ENCODE measurements at places on chromosomes 11 and 22.

GRCh38 chr11:1102996-1103395, 28.3 kb downstream of the MUC2 start:
- DNase-seq = no peak

GRCh38 chr11:60867871-60868681, 734 bp downstream of the ZP1 start:
- DNase-seq = no peak

DNA sequence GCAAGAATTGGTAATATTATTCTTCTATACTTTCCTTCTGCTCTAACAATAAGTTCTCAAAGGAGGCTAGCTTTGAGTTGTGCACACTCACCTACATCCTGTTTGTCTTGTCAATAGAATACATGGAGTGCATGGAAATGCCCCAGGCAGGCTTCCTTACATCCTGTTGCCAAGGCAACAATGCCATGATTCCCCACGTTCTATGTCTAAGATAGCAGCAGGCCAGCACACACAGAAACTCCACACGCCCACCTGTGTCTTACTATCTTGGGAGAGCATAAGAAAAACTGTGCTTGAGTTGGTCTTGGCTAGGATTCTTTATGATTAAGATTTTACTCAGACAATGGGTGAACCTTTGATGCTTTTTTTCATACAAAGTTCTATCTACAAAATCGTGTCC, 379.2 kb downstream of the AASDHPPT start:
- DNase-seq = no peak

GRCh38 chr22:27387561-27387960, 414.0 kb downstream of the MN1 start:
- no peak for DNase-seq

DNA sequence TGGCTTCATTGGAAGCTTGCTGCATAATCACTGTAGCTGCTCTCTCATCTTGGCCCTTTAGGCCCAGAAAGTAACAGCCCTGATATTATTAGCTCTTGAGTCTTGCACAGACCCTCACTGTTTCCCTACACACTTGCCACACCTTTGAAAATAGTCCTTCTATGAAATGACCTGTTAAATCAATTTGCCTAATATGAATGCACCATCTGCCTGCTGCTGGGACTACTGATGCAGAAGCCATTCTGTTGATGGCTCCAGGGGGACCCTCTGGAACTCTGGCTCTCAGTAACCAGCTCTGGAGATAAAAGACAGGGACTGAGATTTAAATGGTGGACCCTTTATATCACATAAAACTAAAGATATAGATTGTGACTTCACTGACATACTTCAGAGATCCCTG, 14.7 kb upstream of the AMPD3 start:
- DNase-seq = no peak

- no peak for DNase-seq
Observed at GRCh38 chr11:2436013-2436520, 8.2 kb downstream of the TRPM5 start.

DNA sequence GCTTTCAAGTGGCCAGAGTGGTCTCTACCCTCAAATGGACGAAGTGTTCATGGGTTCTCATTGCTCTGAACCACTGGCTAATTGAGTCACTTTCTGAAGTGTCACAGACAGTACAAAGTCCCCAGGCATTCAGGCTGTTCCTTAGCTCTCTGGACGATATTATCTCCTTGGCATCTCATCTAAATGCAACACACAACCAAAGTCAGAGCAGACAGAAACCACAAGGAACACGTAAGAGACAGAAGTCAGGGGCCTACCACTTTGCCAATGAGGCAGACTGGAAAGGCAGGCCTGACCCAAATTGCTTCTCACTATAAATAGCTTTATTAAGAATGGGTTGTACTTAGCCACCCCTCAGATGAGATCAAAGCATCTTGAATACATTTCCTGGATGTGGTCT, 29.0 kb upstream of the LDLRAD3 start:
- no peak for DNase-seq

- peak; percentile 39 for DNase-seq
Observed at GRCh38 chr11:12677131-12677530, 2.9 kb downstream of the TEAD1 start.

DNA sequence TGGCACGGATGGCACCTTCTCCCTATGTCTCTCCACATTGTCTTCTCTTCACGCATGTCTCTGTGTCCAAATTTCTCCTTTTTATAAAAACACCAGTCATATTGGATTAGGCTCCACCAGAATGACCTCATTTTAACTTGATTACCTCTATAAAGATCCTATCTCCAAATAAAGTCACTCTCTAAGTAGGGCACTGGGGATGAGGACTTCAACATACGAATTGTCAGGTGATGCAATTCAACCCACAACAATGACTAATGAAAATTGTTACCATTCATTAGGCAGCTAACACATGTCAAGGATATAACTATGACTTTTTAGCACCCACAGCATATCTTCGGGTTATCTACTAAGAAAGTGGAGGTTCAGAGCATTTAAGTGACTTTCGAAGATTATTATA, 55.5 kb upstream of the USP47 start:
- no peak for DNase-seq

- no peak for DNase-seq
Observed at GRCh38 chr11:63705526-63705925, 24.2 kb downstream of the RTN3 start.

DNA sequence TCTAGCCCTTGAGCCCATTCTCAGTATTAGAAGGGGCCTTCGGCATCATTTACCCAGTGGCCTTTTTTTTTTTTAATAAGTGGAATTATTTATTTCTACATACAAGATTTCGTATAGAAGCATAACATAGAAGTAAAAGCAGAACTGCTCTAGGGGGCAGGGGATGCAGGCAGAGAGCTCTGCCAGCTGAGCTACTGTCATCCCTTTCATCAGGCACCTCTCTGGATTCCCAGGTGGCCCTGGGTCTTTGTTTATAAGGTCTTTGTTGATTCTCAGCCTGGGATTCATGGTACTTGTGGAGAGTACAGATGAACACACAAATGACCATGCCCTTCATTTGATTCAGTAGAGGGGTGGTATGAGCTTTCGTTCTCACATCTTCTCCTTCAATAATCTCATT, 66.4 kb downstream of the GAB2 start:
- DNase-seq = peak; percentile 20

DNA sequence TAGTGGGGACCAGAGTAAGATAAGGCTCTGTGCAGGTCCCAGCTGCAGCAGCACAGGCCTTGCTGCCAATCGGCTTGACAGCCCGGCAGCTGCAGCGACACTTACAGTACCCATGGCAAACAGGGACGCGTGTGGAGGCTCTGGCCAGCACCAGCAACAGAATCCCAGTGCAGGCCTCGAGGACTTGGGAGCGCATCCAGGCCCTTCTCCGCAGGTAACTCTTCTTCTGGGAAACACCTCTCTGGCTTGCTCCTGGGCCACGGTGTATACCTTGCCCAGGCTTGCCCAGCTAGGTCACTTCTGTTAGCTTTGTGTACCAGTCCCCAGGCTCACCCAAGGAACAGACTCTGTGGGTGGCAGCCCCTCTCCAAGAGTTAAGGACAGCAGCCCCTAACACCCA, 126.7 kb downstream of the CTTN start:
- DNase-seq = no peak

- DNase-seq = no peak
Observed at GRCh38 chr22:47615051-47615450, 852.6 kb downstream of the TBC1D22A start.

GRCh38 chr22:24208012-24208749, 26.9 kb downstream of the SUSD2 start:
- DNase-seq = no peak

- peak; percentile 1 for DNase-seq
Observed at GRCh38 chr11:71342951-71343827, 90.8 kb upstream of the SHANK2 start.

- DNase-seq = no peak
Observed at GRCh38 chr11:132185726-132186592, 815.5 kb downstream of the NTM start.

GRCh38 chr11:27864091-27864491, 163.8 kb upstream of the BDNF start:
- DNase-seq = no peak

DNA sequence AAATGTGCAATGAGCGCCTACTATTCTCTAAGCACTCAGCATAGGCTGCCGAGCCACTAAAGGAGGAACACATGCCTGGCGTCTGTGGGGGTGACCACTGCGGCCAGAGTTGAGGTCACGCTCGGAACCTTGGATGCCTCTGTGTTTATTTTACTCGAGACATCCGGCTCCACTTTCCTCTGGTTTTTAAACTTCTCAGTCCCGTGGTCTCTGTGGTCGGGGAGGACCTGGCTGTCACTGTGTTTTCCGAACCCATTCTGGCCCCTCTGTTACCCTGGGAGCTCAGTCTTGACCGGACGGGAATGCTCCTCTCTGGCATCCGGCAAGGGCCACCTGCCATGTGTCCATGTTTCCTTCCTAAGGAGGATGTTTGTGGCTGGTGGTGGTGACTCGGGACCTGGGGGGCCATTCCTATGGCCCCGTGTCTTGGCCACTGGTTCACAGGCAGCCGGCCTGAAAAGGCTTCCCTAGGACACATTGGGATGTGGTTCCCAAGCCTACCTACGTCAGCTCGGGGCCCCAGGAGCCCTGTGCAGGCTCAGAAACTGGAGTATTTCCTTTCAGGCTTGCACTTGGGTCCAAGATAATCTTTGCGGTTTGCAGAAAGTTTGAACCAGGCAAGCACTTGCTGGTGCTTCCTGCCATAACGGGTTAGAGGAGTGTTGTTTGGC, 46.7 kb upstream of the PARVG start:
- no peak for DNase-seq

DNA sequence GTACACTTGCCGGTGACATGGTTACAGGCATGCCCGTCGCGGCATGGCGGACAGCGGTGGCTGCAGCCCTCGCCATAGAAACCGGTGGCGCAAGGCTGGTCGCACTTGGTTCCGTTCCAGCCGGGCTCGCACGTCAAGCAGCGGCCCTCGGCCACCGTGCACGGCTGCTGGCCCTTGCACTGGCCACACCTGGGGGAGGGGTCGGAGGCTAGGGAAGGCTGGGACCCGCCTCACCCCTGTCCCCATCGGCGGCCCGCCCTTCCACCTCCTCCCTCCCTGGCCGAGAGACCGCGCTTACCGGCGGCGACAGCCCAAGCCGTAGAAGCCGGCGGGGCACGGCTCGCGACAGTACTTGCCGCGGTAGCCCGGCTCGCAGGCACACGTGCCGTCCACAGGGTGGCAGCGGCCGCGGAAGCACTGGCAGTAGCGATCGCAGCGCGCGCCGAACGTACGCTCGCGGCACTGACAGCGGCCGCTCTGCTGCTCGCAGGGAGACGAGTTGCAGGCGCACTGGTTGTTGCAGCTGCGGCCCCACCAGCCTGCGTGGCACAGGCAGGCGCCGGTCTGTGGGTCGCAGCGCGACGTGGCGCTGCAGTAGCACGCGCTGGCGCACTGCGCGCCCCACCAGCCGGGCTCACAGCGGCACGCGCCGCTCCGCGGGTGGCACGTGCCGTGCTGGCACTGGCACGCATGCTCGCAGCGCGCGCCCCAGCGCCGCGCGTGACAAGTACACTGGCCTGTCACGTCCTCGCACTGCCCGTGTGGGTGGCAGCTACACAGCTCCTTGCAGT, 6.7 kb downstream of the SCARF2 start:
- DNase-seq = peak; percentile 73

DNA sequence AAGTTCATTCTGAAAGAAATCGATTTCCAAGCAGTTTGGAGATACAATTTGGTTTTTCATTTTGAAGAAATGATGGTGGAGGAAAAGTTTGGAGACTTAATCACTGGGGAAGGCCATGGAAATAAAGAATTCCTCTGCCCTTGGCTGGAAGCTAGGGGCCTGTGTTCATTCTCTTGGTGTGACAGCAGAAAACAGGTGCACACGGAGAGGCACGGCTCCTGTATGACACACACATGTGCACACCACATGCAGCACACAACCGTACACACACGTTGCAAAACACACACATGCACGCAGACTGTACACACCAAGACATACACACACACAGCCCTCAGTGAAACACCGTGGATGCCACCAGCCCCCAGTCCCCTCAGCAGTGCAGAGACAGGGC, 64.2 kb downstream of the CYTH4 start:
- no peak for DNase-seq

DNA sequence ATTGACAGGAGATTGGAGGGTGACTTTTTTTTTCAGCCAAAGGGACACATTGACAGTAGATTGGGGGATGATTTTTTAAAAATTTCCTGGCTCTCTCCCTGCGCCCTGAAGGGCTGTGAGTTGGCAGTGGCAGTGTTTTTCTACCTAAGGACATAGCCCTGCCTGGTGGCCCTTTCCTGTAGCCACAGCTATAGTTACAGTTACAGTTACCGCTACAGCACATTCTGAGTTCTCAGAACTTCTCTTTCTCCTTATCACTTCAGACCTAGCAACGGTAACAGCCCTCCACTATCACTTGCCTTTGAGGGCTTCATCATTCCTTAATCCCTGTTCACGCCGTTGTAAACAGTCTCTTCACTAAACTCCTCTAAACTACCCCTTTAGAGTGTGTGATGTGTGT, 684 bp downstream of the MRGPRX2 start:
- no peak for DNase-seq

DNA sequence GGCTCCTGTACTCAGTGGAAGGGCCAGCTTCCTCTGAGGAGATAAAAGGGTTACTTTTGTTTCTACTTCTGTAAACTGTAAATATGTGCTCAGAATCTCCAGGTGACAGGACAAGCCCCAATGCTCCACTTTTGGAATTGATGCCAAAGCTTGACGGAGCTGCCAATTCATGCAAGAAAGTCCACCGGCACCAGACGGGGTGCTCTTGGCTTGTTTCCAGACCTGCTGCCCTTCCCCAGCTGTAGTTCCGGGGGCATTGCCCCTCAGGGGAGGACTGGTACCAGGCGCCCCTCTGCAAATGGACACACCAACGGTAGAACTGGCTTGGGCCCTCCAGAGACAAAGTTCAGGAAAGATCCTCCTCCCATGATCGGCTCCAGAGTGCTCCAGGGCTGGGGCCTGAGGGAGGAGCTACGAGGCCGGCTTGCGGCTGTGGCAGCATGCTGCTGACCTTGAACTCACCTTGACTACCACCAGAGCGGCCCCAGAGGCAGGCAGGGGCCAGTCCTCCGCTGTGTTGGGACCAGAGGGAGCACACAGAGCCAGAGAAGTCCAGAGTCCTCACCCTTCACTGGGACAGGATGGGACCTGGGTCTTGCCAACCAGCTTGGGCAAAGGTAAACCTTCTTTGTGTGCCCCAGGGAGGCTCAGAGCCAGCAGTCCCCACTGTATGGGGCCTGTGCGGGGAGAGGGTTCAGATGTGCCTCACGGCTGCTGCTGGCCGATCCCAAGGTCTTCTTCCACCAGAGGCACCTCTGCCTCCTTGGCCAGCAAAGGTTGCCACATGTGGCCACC, 17.8 kb upstream of the OAF start:
- DNase-seq = no peak

- no peak for DNase-seq
Observed at GRCh38 chr11:95913830-95914615, 9.9 kb downstream of the MTMR2 start.

GRCh38 chr11:115765803-115766239, 261.6 kb upstream of the CADM1 start:
- no peak for DNase-seq

DNA sequence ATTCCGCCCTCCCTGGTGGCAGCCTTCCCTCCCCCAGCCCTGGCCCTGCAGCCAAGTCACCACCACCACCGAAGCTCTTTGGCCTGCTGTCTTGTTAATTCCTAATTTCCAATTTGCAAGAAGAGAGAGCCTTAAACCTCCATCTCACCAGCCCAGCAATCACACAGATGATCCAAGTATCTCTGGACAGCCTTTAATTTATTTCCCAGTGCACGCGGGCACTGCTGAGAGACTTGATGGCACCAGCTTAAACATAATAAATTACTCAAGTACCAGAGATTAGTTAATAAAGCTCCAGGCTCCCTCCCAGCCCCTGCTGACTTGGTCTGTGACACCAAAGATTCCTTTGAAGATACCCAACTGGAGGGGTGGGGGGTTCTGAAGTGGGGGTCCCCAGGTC, 494.7 kb downstream of the BUD13 start:
- DNase-seq = no peak

Measured in COR-L47 (cell line).